ENCODE measurements at places on chromosomes 7 and 10. TPM values are rescaled to one million over a fixed set of nuclear protein-coding genes. Genes with fewer than 3 reads are reported as not detected.

Gene OGDHL
- 0.16 TPM for total RNA-seq

Gene EIF3B
- total RNA-seq: 164 TPM

Gene GSAP
- total RNA-seq: 1.8 TPM

Gene PRXL2A
- 20.4 TPM for total RNA-seq

Gene NKX2-3
- total RNA-seq: not detected

Gene PILRA
- 0.36 TPM for total RNA-seq

Gene TSPAN33
- 0.73 TPM for total RNA-seq

Gene GSTO2
- 0.85 TPM for total RNA-seq

Gene STOX1
- total RNA-seq: 0.12 TPM

Gene TWIST1
- total RNA-seq: 322 TPM

Gene CFAP69
- total RNA-seq: 6.1 TPM

Gene FAM13C
- total RNA-seq: 1.6 TPM

Gene GSTO1
- total RNA-seq: 88.3 TPM

Gene ALDH18A1
- total RNA-seq: 136 TPM

Gene NPFFR1
- total RNA-seq: not detected

Gene AS3MT
- 9.9 TPM for total RNA-seq

Gene ODAD2
- 0.49 TPM for total RNA-seq

Measured in hair follicle dermal papilla cell (primary cell).